Hematopoietic multipotent progenitor cell treated with erythropoietin and hydrocortisone succinate and interleukin-3 and kit ligand, for 4 days (in vitro differentiated cells): ENCODE measurements at places on chromosomes 2 and 18.

GRCh38 chr18:1350931-1351450 lies 446.3 kb downstream of the ADCYAP1 start:
- no peak for DNase-seq

DNA sequence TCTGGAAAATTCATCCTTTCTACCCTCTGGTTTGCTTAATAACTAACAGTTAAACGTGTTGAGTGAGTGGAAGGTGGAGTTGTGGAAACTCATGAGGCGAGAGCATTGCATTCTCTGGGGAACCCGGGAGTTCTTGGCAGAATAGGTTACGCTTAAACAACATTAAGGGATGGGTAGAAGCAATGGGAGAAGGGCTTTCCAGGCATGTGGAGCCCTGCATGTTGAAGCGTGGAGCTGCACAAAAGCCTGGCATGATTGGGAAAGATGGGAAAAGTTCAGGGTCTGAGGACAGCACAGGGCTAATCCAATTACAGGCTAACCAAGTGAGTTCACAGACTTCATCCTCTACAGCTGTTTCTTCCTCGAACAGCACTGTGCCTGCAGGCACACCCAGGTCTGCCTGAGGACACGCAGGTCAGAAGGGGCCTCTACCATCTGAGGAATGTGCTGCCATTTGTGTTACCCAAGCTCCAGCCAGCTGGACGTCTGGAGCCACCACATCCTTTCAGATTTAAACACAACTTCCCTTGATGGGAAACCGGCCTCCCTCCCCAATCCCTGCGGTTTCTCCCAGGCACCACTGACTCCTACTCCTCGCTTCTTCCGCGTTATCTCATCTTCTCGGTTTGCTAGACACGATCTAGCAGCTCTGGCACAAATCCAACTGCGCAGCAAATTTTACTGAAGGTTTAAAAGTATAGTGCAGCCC lies 164.2 kb downstream of the ANTXR1 start:
- DNase-seq = peak; percentile 73

- no peak for DNase-seq
Measured at GRCh38 chr18:12313530-12314245, 5.6 kb downstream of the TUBB6 start.

DNA sequence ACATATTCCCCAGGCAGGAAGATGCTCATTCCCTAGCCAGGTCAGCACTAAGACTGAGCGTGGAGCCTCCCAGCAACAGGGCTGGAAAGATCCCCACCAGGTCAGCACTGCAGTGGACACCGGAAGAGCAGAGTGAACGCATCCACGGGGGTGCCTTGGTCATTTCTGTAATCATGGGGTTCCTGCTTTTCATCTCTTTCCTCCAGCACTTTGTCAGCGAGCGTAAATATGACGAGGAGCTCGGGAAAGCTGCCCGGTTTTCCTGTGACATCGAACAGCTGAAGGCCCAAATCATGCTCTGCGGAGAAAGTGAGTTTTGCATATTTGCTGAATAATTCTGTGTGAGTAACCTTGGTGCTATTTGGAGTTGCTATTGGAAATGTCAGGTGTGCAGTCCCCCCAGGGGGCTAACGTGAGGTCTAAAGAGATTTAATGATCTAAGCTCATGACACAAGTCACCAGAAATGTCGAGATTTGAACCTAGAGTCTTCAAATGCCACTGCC lies 40.1 kb downstream of the KCTD18 start:
- DNase-seq = no peak

GRCh38 chr2:233991196-233991595 lies 59.3 kb upstream of the SPP2 start:
- no peak for DNase-seq

- DNase-seq = no peak
Measured at GRCh38 chr2:119721462-119721861, 38.3 kb upstream of the PTPN4 start.

- no peak for DNase-seq
Measured at GRCh38 chr2:47645246-47645645, 137.7 kb upstream of the MSH6 start.

GRCh38 chr2:2735041-2735440 lies 404.0 kb upstream of the MYT1L start:
- DNase-seq = no peak

DNA sequence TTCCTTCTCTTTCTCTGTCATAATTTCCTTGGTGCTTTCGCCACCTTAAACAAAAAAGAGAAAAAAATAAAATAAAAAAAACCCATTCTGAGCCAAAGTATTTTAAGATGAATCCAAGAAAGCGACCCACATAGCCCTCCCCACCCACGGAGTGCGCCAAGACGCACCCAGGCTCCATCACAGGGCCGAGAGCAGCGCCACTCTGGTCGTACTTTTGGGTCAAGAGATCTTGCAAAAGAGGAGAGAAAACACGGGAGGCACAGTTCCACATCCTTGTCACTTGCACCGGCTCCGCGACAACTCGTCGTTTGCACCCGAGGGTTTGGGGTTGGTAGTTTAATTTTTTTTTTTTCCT lies 1.8 kb upstream of the SP9 start:
- DNase-seq = no peak

GRCh38 chr18:60898111-60898510 lies 435.1 kb upstream of the CDH20 start:
- no peak for DNase-seq
